ENCODE measurements at places on chromosomes 1 and 21.
A peak's percentile ranks its signal among the peaks of the same experiment; 100 is the strongest.

- no peak for DNase-seq
These were observed 330.0 kb downstream of the PTPRC start for GRCh38 chr1:198968866-198969265.

GRCh38 chr1:76593618-76594017 is 273.7 kb upstream of the ST6GALNAC5 start:
- DNase-seq, result no peak

DNA sequence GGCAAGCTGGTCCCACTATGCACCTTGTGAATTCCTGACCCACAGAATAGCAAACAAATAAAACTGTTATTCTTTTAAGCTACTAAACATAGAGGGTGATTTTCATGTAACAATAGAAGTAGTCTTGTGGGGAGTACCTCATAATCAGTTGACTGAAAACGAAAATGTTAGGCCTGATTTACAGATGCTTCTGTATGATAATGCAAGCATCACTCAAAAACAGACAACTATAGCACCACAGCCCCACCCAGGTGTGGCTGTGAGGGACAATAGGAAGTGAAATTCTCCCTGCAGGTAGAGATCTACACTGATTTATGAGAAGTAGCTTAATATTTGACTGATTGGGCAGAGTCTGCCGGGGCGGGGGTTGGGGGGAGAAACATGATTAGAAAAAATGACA is 26.5 kb upstream of the KRTAP19-8 start:
- DNase-seq, result no peak

- DNase-seq, result no peak
These were observed 513.2 kb upstream of the ADGRL2 start for GRCh38 chr1:81287411-81288080.

GRCh38 chr1:83692524-83693381 is 306.2 kb downstream of the TTLL7 start:
- no peak for DNase-seq

- no peak for DNase-seq
These were observed 12.8 kb downstream of the GCSAML start for GRCh38 chr1:247561711-247562110.

GRCh38 chr1:240496941-240497340 is 115.0 kb downstream of the GREM2 start:
- DNase-seq, result no peak

GRCh38 chr1:61519631-61520030 is 205.3 kb downstream of the TM2D1 start:
- no peak for DNase-seq

GRCh38 chr1:18583326-18583941 is 47.2 kb upstream of the PAX7 start:
- DNase-seq, result no peak

- DNase-seq, result peak; percentile 88
These were observed at the start of gene DISP3 for GRCh38 chr1:11478571-11479374. TSS of gene DISP3 (plus strand) at chr1:11479155. CDS start at chr1:11500993, 21,838 bp downstream.

- no peak for DNase-seq
These were observed 36.8 kb downstream of the CITED4 start for GRCh38 chr1:40825435-40825788.
